ENCODE measurements at places on chromosomes 2 and 18. TPM values are rescaled to one million over a fixed set of nuclear protein-coding genes. Genes with fewer than 3 reads are reported as not detected.

DNA sequence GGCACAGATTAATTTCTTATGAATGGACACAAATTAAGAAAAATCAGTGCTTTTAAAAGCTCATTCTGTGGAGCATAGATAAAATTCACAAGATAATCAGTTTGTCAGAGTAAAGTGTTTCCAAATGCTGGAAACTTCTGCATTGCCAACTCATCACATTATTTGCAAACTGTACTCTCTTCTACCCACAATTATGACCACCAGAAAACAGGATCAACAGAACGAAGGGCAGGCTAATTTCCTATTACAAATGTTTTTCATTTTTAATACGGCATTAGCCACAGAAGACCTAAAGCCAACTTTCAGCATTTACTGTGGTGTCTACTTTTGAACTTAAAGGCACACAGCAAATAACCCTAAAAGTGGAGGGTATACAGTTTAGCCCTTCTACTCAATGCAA is 6.0 kb downstream of the IRS1 start:
- DNase-seq, result no peak

SLC38A11 gene
- polyA plus RNA-seq, result 6.6 TPM

RAX gene
- polyA plus RNA-seq, result not detected

DNA sequence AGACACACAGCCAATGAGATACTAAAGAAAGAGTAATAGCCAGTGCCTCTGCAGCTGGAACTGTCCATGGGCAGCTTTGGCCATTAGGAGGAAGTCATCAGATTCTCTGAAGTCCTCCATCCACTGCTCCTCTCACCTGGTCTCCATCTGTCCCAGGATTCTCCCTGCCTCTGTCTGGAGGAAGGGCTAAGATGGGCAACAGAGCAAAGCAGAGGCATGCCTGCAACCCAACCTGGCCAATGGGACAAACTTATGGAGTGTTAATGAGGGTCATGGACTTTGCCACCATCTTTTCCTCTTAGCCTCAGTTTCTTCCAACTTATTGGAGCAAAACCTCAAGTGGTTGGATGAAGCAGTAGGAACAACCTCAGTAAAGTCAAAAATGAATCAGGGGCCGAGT is 91.5 kb upstream of the SIX3 start:
- DNase-seq, result no peak

ARHGEF4 gene
- 6.6 TPM for polyA plus RNA-seq

FBXO48 gene
- polyA plus RNA-seq, result 2.3 TPM

GRCh38 chr2:134307334-134307733 is 53.5 kb downstream of the MGAT5 start:
- no peak for DNase-seq

GRCh38 chr2:110173523-110173922 is 31.3 kb downstream of the NPHP1 start:
- no peak for DNase-seq

DNA sequence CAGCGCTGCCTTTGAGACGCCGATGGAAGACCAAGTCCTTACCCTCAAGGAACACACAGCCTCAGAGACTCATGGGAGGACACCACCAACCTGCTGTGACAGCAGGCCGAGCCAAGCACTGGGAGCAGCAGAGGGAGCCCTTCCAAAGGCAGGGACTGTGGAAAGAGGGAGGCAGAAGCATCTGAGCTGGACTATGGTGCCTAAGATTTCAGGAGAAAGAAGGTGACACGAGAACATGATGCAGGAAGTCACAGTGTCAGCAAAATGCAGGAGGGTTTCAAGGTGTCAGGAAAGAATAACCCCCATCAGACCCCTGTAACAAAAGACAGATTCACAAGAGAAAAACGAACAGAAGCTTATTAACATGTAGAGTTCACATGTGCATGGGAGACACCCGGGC is 24.2 kb upstream of the COX7A2L start:
- DNase-seq, result no peak

- DNase-seq, result no peak
Measured at GRCh38 chr2:28544036-28544346, 48.1 kb downstream of the PLB1 start.

DNA sequence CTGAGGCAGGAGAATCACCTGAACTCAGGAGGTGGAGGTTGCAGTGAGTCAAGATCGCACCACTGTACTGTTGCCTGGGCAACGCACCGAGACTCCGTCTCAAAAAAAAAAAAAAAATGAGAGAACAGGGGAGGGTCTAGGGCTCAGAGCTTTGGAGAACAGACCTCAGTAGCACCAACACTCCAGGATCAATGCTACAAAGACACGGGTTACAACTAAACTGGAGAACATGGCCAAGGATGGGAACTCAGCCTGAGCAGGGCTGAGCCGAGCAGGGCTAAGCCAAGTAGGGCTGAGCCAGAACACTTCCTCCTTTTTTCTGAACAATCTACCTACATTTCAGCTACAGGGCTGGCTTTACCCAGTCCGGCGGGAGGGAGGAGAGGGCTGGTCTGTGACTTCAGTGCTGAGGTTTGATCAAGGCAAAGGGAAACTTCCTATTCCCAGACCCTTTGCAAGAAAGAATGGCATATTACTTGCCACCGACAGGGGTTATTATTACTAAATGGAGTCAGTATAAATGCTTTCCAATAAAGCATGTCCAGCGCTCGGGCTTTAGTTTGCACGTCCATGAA is 2.9 kb upstream of the CASP8 start:
- DNase-seq, result no peak

SCYGR2 gene
- polyA plus RNA-seq, result not detected

GRCh38 chr18:67997496-67997895 is 481.0 kb upstream of the DSEL start:
- no peak for DNase-seq

RESP18 gene
- polyA plus RNA-seq, result not detected

- no peak for DNase-seq
Measured at GRCh38 chr18:12008181-12008767, 27.0 kb downstream of the IMPA2 start.

- no peak for DNase-seq
Measured at GRCh38 chr18:13647761-13648160, 78.6 kb downstream of the FAM210A start.

CDH2 gene
- polyA plus RNA-seq, result 109 TPM

OXER1 gene
- polyA plus RNA-seq, result 12.0 TPM

Measured in left kidney (tissue), 8 donors.